ENCODE measurements at places on chromosomes 1 and 21.

- DNase-seq = no peak
Measured at GRCh38 chr1:4594286-4594991, 60.0 kb upstream of the AJAP1 start.

DNA sequence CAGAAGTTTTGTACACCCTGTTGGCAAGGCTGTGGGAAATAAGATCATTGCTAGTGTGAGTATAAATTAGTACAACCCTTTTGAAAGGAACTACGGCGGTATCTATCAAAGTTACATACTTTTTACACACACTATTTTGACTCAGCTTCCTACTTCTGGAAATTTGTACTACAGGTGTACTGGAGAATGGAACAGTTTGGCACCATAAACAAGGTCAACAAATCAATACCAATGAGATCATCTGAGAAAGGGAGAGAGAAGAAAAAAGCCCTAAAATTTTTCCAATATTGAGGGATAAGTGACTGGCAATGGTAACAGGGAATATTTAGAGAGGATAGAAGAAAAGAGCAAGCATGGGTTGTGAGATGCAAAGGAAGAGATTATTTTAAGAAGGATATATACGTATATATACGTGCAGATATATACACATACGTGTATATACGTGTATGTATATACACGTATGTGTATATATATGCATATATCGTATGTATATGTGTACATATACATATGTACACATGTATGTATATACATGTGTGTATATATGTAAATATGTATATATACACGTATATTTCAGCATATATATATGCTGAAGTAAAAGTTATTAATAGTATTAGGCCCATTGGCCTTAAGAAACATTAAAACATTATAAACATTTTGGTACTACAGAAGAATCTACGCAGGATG, 27.6 kb downstream of the KLHL20 start:
- no peak for DNase-seq

- no peak for DNase-seq
Measured at GRCh38 chr1:51378871-51379270, 48.5 kb upstream of the TTC39A start.

- peak; percentile 36 for DNase-seq
Measured at GRCh38 chr1:16209847-16210407, 2.5 kb downstream of the ARHGEF19 start.

DNA sequence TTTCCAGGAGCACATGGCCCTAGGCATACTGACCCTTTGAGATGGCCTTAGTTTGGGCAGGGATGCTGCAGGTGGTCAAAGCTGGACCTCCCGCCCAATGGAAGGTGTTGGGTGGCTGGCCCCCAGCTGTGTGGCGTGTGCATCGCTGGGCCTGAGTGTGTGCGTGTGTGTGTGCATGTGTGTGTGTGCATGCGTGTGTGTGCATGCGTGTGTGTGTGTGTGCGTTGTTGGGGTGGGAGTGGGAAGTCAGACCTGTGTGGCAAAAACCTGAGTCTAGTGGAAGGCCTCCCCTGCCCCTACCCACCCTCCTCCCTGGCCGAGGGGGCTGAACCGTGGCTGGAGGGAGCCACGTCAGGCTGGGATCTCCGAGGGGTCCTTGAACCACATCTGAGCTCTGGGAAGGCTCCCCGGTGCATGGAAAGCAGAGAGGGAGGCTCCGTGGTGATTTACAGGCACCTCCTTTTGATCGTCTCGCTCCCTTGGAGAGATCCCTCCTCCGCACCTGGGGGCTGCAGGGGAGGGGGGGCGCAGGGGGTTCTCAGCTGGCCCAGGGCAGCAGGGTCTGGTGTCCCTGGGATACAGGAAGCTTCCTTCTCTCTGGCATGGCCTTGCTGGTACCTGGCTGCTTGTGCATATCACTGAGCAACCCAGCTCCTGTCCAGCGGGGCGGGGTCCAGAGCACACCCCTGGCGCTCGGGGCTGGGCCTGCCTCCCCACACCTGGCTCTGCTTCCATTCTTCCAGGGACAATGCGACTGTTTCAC, 124.7 kb upstream of the WNT4 start:
- DNase-seq = no peak

GRCh38 chr1:186502087-186502486, 41.2 kb upstream of the PDC start:
- DNase-seq = no peak

Measured in putamen (tissue), 1 donor.